Hematopoietic multipotent progenitor cell (in vitro differentiated cells): ENCODE measurements at places on chromosomes 5 and 9. TPM values are rescaled to one million over a fixed set of nuclear protein-coding genes. Genes with fewer than 3 reads are reported as not detected.

DNA sequence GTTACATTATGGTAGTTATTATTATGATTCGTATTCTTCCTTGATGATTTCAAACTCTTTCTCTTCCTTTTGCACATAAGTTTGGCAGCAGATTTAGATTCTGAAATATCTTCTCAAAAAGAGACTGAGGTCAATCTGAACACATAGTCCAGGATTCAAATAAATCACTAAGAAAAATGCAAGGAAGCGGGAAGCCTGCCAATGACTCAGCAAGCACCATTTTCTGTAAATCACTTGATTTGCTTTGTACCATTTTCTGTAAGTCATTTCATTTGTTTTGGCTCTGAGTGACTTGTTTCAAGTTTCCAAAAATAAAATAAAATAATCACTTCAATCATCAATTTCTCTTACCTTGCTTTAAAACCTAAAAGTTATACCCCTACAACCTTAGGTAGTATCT, 24.6 kb upstream of the GLIS3 start:
- DNase-seq, result no peak

DNA sequence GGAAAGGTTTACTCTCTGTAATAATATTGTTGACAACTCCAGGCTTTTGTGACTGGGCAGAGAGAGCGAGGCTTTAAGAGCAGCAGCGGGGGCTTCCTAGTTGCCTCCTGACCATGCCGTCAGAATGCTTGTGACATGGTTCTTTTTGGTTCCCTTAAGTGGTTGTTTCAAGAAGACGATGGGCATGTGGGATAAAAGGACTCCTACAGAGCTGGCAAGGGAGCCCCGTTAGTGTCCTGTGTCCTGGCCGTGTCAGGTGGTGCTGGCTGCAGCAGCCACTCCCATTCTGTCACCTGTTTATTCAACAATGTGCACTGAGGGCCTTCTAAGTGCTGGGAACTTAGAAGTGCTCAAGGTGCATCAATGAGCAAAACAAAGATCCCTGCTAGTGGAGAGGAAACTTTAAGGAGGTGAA, 19.7 kb downstream of the LCP2 start:
- DNase-seq, result no peak

DNA sequence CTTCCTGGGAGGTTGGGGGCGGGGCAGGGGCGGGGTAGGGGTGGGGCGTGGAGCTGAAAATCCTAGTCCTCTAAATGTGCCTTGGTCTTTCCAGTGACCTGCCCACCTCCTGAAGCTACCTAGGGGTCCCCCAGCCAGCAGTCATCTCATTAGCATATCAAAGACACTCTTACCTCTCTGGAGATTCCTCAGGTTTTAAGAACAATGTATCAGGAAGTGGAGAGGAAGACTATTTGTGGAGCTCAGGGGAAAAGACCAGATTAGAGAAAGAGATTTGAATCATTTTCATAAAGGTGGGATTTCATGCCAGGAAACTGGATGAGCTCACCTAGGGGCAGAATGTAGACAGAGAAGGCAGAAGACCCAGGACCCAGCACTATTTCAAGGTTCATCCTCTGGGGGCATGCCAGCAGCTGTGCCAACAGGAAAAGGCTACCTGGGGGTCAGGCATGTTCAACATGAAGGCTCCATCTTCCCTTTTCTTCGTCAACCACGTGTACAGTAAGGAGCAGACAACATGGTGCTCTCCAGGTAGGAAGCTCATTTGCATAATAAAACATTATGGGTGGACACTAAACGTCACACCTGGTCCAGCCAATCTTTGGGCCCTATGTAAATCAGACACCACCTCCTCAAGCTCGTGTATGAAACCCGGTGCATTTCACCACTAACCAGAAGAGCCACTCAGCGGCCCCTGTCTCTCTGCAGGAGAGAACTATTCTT, 6.9 kb downstream of the GMCL2 start:
- no peak for DNase-seq

- DNase-seq, result no peak
These were observed 54.8 kb downstream of the FAM114A2 start for GRCh38 chr5:153983885-153984284.

DNA sequence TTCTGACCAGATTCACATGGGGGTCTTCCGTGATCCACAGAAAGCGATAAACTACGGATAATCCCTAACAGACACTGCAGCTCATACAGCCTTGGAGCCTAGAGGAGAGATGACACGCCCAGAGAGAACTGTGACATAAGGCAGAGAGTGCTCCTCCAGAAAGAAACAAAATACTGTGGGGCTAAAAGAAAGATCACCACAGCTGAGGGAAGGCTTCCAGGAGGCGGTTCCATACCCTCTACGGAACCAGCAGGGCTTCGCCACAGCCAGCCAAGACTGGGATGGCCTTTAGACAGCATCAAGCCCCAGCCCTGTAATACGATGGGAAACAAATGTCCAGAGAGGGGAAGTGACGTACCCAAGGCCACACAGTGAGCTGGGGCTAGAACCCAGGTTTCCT, 19.3 kb downstream of the GPX3 start:
- DNase-seq, result no peak

Gene ARRDC1
- total RNA-seq, result 92.4 TPM

Gene SPTLC1
- 27.7 TPM for total RNA-seq

Gene AJM1
- total RNA-seq, result 0.27 TPM

Gene TARS1
- total RNA-seq, result 32.9 TPM

Gene SLC25A2
- total RNA-seq, result 0.54 TPM
